Activated T-cell treated with anti-CD3 and anti-CD28 coated beads, Interleukin-2, amount 50 U/mL, for 72 hours (primary cell): ENCODE measurements at places on chromosomes 1 and 21. TPM values are rescaled to one million over a fixed set of nuclear protein-coding genes. Genes with fewer than 3 reads are reported as not detected.

GRCh38 chr21:9008636-9009035, 1512.7 kb upstream of the TPTE start:
- no peak for DNase-seq

DNA sequence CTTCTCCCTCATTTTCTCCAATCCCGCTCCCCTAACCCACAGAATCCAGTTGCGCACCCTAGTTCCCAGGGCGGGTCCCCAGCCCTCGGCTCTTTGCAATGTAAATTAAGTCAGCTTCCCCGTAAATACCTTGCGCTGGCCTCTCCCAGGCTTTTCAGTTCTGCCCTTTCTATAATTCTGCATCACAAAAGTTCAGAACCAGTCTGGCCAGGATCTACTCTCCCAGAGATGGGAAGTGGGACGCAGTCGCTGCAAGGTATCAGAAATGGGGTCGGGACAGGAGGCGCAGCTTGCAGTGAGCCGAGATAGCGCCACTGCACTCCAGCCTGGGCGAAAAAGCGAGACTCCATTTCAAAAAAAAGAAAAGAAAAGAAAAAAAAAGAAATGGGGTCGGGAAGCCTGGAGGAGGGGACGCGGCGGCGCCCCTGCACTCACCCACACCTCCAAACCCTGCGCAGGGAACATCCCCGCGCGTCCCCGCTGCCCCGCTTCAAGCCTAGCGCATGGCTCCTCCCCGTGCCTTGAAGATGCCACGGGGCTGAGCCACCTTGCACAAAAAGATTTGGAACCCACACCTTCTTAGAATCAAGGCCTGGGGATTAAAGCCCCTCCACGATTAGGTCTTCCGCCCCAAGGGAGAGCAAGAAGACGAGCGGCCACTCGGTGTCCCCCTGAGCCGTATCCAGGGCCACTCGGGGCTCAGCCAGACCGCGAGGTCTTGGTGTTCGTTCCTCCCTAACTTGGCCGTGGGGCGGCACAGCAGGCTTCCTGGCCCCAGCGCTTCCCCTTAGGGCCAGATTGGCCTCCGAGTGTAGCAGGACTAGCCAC, 27.2 kb upstream of the ITLN2 start:
- DNase-seq = peak; percentile 12

DNA sequence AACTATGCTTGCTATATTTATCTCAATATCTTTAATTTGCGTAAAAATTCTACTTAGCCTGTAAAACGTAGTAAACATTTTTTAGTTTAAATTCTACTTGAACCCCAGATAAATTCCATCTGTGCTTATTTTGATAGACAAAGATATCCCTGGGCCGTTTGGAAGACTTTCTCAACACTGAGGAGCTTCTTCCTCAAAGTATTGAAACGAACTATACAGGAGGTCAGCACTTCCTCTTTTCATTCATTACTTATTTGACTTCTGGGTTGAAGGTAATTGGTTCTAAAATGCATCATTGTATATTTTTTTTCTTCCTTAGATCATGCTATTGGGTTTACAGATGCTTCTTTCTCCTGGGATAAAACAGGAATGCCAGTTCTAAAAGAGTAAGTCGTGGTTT, 74.7 kb downstream of the HSPA13 start:
- DNase-seq = no peak

The FAM167B gene
- 1.6 TPM for total RNA-seq

GRCh38 chr1:6281511-6282402, 20.9 kb upstream of the GPR153 start:
- DNase-seq = no peak
